ENCODE measurements at places on chromosomes 4 and X. TPM values are rescaled to one million over a fixed set of nuclear protein-coding genes. Genes with fewer than 3 reads are reported as not detected.
A peak's percentile ranks its signal among the peaks of the same experiment; 100 is the strongest.

DNA sequence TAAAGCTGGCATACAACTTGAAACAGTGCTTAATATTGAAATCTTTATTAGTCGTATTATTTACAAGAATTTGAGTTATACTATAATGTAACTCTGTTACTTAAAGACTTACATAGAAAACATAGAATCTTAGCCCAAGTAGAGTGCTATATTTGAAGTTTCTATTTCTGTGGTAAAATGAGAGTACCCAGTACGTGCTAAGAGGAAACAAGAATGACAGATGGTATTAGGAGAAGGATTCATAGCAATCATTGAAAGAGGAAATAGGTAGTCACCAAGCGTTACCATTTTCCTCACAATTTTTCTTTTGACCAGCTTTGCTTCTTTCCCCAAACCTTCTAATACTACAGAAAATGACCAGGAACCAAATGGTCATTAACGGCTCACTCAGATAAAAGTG lies 412.1 kb upstream of the GRIA3 start:
- DNase-seq = no peak
- no peaks in the 10 kb centered on the region for H3K27me3 ChIP-seq
- H3K4me1 ChIP-seq = no peaks in the 10 kb centered on the region

KIAA1210 gene
- total RNA-seq = not detected

DNA sequence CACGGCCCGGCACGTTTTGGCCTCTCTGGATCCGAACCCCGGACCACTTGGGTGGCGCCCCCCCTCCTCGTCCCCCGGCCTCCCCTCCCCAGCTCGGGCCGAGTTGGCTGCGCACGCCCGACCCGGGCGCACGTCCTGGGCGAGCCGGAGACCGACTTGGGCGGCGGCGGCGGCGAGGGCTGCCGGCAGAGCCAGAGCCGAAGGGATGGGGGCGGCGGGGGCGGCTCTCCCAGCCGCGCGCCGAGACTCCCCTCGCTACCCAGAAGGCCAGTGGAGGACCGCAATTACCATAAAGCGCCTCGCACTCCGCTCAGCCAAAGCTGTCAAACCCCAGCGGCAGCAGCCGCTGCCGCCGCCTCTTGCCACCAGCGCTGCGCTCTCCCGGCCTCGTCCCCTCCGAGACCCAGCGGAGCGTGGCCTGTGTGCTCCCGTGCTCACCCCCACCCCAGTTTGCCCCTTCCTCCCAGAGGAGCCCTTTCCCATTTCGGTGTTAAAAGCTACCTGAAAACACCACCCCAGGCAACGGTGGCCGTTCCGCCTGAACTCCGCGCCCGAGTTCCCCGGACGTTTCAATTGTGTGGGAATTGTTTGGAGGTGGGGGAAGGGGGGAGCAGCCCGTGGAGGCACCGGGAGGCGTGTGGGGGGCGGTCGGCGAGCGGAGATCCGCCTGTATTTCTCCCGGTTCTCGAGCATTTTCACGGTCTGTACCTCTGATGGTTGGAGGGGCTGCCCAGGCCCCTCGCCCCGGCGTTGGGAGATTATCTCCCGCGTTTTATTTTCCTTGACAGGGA lies 701 bp upstream of the BCOR start:
- no peak for DNase-seq
- H3K4me3 ChIP-seq = peak overlapping the region; percentile 43
- peaks cover 16% of the 10 kb centered on the region for H3K4me1 ChIP-seq

DNA sequence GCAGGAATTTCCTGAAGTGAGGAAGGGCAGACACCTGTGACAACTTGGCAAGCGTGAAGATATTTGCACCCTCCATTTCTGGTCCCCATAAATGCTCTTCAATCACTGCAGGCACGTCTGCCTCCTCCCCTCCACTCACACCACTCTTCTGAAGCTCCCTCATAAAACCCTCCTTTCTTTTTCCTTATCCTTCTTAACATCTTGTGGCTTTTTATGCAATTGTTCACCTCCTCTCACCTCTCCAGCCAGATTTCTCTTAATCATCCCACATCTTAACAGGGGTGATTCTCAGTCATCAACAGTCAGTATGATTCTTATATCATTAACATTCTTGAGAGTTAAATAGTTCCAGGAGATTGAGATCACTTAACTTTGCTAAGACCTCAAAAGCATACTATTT lies 277.4 kb downstream of the SPRY1 start:
- no peak for DNase-seq
- peaks cover 7% of the 10 kb centered on the region for H3K4me1 ChIP-seq
- peak overlapping the region; percentile 68 for H3K27ac ChIP-seq
- no peaks in the 10 kb centered on the region for H3K27me3 ChIP-seq

DNA sequence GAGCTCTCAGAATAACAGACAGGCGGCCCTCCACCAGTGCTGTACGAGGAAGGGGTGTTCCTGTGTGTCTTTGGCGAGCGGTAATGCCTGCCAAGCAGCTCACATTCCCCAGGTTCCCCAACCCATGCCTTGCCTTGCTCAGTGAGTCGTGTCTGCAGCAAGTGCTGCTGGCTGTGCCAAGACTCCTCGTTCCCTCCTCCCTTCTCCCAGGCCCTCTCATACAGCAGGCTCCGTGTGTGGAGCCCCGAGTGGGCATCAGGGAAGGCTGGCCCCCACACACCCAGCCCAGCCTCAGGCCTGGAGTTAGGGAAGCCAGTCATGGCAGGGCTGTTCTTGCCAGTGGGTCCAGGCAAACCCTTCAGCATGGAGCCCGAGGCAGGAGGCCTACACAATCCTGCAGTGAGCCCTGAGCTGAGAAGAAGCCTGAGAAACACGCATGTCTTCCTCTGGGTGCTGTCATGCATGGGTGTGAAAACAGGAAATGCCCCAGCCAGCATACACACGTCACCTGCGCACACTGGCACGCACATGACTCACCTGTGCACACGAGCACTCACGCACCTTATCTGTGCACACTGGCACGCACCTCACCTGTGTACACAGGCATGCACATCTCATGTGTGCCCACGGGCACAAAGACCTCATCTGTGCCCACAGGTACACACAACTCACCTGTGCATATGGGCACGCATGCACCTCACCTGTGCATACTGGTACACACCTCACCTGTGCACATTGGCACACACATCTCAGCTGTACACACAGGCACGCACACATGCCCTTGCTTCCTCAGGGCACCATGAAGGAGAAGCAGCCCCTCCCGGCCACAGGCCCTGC lies 238.7 kb downstream of the DHRSX start:
- DNase-seq = no peak
- H3K4me1 ChIP-seq = no peaks in the 10 kb centered on the region
- no peak overlapping the region for H3K27ac ChIP-seq
- H3K27me3 ChIP-seq = no peaks in the 10 kb centered on the region
- H3K4me3 ChIP-seq = no peak overlapping the region

HMGN5 gene
- 1.5 TPM for total RNA-seq

ZCCHC18 gene
- 0.62 TPM for total RNA-seq

- H3K4me1 ChIP-seq = peaks cover 43% of the 10 kb centered on the region
- H3K27me3 ChIP-seq = no peaks in the 10 kb centered on the region
- DNase-seq = no peak
- H3K4me3 ChIP-seq = peak overlapping the region; percentile 37
- H3K36me3 ChIP-seq = no peaks in the 10 kb centered on the region
Observed at GRCh38 chrX:118724365-118724764, 3.0 kb upstream of the IL13RA1 start.

DNA sequence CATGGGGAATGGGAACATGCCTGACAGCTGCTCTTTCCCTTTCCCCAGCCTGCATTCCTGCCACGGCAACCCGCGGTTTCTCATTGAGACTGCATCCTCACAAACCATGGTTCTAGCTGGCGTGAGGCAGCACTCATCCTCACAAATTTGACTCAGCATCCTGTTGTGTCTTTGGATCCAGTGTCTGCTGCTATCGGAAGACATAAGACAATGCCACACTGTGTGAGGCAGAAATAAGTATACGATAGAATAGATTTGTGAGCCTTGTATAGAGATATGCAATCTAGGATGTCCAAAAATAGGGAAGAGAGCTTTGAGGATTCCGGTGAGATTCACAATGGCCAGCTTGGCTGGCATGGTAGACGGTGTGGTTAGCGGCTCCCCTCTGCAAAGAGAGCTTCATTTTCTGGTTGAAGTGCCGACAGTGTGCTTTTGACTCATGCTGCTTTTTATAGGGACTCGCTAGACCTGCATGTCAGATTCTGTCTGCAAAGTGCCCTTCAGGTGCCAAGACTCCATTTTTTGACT lies 161.3 kb upstream of the PSAPL1 start:
- H3K27ac ChIP-seq = no peak overlapping the region
- H3K36me3 ChIP-seq = no peaks in the 10 kb centered on the region
- H3K4me3 ChIP-seq = no peak overlapping the region
- H3K4me1 ChIP-seq = no peaks in the 10 kb centered on the region
- no peak for DNase-seq
- no peaks in the 10 kb centered on the region for H3K27me3 ChIP-seq

Measured in Panc1 (cell line).